Stimulated activated CD4-positive, alpha-beta T cell treated with anti-CD3 and anti-CD28 coated beads, Interleukin-1b, Interleukin-23, amount 100 ng/mL, for 1 hour (primary cell): ENCODE measurements at places on chromosomes 6 and 20.

GRCh38 chr20:54625497-54625896 lies 150.1 kb downstream of the DOK5 start:
- no peak for DNase-seq

GRCh38 chr6:108179741-108180140 lies 13.9 kb downstream of the NR2E1 start:
- no peak for DNase-seq

GRCh38 chr6:1390946-1391799 lies 1.8 kb downstream of the FOXF2 start:
- DNase-seq = no peak

DNA sequence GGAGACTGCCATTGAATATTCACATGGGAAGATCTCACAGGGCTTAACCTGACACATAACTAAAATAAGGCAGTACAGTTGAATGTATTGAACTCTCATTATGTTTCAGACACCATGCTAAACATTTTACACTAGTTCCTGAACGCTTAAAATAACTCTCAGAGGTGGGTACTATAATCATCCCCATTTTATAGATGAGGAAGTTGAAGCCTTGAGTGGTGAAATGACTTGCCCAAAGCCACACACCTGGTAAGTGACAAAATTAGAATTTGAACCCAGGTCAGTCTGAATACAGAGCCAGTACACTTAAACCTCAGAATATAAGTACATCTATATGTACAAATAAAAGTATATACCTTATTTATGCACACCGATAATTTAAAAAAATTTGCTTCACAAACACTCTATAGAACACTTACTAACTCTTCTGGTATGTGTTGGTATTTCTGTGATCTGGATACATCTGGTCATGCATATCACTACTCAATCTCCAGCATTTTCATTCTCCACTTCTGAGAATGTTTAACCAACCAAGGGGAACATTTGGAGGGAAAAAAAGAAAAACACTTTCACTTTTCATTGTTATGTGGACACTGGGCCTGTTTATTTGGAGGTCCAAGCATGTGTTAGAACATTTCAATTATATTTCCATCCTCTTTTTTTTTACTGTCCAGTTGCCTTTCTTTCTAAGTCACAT lies 4.6 kb upstream of the BICRAL start:
- no peak for DNase-seq

- no peak for DNase-seq
These were observed 12.4 kb upstream of the ZSCAN9 start for GRCh38 chr6:28212510-28213212.

DNA sequence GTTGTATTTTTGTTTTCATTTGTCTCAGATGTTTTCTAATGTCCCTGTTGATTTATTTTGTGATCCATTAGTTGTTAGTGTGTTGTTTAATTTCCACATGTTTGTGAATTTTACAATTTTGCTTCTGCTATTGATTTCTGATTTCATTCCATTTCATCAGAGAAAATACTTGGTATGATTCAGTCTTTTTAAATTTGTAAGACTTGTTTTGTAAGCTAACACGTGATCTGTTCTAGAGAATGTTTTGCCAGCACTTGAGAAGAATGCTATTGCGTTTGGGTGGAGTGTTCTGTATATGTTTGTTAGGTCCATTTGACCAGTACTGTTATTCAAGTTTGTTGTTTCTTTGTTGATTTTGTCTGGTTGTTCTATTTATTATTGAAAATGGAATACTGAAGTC lies 53.9 kb downstream of the KIZ start:
- no peak for DNase-seq

DNA sequence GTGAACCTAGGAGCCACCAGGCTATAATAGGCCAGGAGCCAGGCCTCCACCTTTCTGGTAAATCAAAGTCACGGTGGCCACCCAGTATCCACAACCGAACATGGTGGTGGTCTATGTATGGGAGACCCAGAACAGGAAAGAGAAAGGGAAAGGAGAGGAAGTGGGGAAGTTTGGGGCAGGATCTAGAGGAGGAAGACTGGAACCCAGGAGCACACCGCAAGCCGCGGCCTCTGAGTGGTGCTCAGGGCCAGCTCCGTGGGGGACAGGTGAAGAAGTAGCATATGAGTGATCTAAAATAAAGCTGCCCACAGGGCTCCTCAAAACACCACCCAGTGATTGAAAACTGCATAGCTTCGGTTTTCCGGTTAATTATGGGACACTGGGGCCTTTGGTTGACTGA lies 214.8 kb downstream of the ZDHHC14 start:
- DNase-seq = no peak

GRCh38 chr20:57772349-57772964 lies 62.6 kb upstream of the PMEPA1 start:
- DNase-seq = no peak

DNA sequence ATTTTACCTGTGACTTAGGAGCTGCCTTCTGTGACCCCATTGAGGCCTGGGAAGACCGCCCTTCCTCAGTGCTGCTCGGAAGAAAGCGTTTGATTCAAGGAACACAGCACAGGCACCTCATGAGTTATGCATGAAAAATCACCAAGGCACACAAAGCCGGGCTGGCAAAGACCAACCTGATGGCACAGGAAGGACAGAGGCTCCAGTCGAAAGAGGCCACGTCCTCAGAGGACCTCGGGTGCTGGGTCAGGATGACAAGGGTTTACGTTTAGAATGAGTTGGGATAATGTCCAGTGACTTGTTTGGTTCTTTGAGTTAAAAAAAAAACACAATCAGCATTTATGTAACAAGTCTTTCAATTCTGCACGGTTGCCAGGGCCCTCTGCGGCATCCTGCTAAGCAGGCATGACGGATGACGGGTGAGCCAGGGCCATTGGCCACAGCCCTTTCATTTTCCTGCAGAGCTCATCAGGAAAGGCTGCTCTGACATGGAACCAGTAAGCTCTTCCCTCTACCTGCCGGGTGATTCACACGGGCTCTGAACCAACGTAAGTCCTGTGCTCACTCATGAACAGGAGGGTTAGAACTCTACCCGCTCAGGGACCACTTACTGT lies 112.8 kb downstream of the DACT2 start:
- DNase-seq = no peak

DNA sequence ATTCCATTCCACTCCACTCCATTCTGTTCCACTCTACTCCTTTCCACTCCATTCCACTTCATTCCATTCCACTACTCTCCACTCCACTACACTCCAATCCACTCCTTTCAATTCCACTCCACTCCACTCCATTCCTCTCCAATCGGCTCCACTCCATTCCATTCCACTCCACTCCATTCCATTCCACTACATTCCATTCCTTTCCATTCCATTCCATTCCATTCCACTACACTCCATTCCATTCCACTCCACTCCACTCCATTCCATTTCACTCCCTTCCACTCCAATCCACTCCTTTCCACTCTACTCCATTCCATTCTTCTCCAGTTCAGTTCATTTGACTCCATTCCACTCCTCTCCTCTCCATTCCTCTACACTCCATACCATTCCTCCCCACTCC lies 26.2 kb upstream of the DEFB125 start:
- no peak for DNase-seq

DNA sequence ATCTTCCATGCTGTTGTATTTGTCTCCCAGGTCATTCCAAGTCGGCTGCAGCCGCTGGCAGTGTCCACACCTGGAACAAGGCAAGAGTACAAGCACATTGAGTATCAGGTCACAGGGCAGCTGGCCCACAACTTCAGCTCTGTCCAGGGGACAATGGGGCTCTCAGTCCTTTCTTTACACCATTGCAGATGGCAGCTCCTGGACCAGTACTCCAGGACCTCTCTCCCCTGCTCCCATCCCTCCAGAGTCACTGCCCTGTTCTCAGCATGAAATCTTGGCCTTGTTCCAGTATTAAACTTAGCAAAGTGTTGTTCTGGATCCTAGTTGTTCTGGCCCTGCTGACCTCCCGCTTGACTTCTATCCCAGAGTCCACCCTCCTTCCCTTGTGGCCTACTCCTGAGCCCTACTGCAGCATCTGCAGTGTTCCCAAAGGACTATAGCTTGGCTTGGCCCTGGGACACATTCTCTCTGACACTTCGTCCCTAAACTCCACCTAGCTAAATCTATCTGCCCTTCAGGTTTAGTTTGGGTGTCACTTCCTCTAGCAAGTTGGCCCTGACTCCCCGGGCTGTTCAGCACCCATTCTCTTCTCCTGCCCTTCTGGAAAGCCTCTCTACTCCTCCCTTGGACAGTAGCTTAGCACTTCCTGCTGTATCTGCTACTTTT lies 5.8 kb downstream of the TXNDC5 start:
- no peak for DNase-seq

DNA sequence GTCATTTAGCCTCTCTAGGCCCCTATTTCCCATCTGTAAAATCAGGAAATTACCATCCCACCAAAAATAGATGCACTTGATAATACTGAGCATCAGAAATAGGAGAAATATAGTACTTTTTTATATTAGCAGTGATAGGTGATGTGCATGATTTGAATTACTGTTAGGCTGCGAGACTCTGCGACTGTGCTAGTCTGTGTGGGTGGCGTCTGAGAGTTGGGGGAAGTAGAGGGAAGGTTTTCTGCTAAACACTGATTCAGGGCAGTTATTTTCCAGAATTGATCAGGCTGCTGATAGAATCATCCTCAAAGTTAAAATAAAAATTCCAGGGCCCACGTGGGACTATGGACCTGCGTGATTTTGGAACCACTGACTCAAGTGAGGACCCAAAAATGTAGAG lies 60.4 kb upstream of the ARMH2 start:
- no peak for DNase-seq

DNA sequence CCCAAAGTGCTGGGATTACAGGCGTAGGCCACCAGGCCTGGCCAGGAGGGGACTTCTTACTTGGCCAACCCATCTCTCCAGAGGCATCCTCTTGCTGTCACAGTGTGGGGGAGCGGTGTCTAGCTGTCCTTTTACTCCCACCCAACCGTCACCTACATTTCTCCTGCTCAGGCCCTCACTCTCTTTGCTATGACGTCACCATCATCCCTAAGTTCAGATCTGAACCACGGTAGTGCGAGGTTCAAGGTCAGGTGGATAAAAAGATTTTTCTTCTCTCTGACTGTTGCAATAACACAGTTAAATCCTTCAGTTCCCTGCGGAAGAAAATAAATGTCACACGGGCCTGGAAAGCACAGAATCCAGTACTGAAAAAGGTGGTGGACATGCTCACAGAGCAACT lies 7.3 kb upstream of the RAET1L start:
- no peak for DNase-seq

- no peak for DNase-seq
These were observed 36.8 kb upstream of the RNF24 start for GRCh38 chr20:4052139-4052480.

DNA sequence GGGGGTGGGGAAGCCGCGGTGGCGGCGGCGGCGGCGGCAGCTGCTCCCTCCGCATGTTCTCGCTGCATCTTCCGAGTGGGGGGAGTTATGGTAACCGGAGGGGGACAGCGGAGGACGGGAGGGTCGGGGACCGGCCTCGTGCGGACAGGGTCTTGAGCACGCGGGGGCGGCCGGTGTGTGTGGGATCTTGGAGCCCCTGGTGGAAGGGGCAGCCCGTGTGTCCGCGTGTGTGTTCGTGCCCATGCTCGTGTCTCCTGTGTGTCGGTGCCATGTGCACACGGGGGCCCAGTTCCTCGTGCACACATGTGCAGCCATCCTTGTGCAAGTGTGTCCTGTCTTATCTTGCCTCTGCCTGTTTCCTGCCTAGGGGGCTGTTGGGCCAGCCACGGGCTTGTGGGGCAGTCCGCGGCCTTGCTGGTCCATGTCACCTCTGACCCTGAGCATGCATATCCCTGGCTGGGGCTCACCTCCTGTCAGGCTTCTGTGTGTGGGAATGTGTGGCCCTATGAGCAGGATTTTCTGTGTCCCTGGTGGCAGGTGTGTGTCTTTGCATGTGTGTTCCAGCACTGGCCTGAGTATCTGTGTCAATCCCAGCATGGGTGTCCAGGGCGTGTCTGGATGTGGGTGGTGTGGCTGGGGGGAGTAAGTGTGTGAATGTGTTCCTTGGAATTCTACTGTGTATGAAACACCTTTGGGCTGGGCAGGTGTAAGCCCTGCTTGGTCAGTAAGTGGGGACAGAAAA lies 8.5 kb downstream of the SYNGAP1 start:
- no peak for DNase-seq

GRCh38 chr20:53345536-53346334 lies 247.9 kb downstream of the ZNF217 start:
- no peak for DNase-seq
